Activated naive CD8-positive, alpha-beta T cell treated with anti-CD3 and anti-CD28 coated beads, Interleukin-2, amount 50 U/mL, for 24 hours (primary cell): ENCODE measurements at places on chromosomes 5 and 9.
A peak's percentile ranks its signal among the peaks of the same experiment; 100 is the strongest.

DNA sequence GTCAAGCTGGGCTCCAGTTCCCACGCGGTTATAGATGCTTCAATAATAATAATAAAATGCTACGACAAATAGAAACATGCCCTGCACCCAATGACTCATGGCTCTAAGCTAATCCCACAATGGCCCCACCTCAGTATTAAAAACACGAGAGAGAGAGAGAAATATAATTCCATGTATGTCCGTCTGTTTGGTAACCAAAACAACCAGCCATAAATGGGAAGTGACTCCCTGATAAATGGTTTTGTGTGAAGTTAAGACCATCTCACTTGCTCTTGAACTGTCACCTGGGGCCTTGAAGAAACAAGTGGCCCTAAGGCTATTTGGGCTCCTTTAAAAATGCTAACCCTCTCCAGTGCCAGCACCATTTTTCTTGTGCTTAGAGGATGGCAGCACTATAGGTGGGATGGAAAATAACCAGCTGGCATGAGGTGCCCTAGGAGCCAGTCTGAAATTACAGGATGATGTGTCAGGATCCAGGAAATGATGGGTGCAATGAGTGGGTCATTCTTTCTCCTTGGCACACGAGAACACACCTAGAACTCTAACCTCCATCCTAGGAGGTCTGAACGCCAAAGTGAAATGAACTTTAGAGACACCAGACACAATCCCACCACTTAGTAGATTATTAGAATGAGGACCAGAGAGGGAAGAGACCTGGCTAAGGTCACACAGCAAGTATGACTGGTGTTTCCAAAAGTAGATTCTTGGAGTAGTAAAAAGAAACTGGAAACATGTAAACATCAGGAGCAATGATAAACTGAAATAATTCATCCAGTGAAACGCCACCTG, 35.7 kb upstream of the ADRB2 start:
- H3K4me3 ChIP-seq = peak overlapping the region; percentile 19
- peak overlapping the region; percentile 64 for H3K27ac ChIP-seq
- H3K36me3 ChIP-seq = no peaks in the 10 kb centered on the region
- H3K4me1 ChIP-seq = peaks cover 45% of the 10 kb centered on the region

GRCh38 chr5:87268970-87269377, 1.3 kb downstream of the RASA1 start:
- H3K4me3 ChIP-seq = peak overlapping the region; percentile 96
- peak overlapping the region; percentile 95 for H3K27ac ChIP-seq
- no peak for DNase-seq
- H3K4me1 ChIP-seq = peaks cover 41% of the 10 kb centered on the region
- peaks cover 18% of the 10 kb centered on the region for H3K36me3 ChIP-seq

GRCh38 chr5:58751222-58751837, 168.5 kb downstream of the RAB3C start:
- H3K27ac ChIP-seq = no peak overlapping the region
- no peak for DNase-seq
- peaks cover 6% of the 10 kb centered on the region for H3K27me3 ChIP-seq
- H3K4me1 ChIP-seq = peaks cover 2% of the 10 kb centered on the region
- no peak overlapping the region for H3K4me3 ChIP-seq

GRCh38 chr9:21689854-21690253, 112.6 kb upstream of the MTAP start:
- no peaks in the 10 kb centered on the region for H3K27me3 ChIP-seq
- no peak overlapping the region for H3K4me3 ChIP-seq
- H3K4me1 ChIP-seq = peaks cover 55% of the 10 kb centered on the region
- peak overlapping the region; percentile 0 for H3K27ac ChIP-seq

DNA sequence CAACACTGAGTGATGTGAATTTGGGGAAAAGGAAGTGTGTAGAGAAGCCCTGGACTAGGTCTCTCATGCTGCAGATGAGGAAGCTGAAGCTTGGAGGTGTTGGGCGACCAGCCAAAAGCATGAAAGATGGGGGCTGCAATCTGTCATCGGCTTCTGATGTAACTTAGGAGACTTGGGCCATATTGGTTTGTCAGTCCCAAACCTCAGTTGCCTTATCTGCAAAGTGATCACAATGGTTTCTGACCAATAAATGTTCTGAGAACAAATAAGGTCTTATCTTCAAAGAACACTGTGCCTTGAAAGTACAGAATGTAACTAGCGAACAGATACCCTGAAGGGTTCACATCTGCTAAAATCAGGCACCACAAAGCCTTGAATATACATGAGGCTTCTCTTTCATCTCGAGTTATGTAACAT, 198.4 kb upstream of the NR3C1 start:
- H3K4me3 ChIP-seq = no peak overlapping the region
- no peaks in the 10 kb centered on the region for H3K36me3 ChIP-seq
- no peak overlapping the region for H3K27ac ChIP-seq
- no peaks in the 10 kb centered on the region for H3K27me3 ChIP-seq
- H3K4me1 ChIP-seq = peaks cover 32% of the 10 kb centered on the region
- no peak for DNase-seq

DNA sequence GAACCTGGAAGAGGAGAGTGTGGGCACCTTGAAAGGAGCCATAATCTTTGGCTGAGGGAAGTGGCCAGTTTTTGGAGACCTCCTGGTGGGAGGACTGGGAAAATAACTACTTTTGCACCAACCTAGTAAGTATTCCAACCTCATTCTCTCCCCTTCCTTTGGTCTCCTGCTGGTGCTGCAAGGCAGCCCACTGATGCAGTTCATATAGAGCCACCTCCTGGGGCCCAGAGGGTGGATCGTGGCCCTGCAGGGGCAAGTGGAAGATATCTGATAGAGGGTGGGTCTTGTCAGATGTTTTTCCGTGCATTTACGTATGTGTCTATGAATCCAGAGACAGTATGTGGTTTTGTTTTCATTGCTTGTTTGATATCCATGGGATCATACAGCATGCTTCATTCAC, 172.8 kb upstream of the PITX1 start:
- no peaks in the 10 kb centered on the region for H3K4me1 ChIP-seq
- H3K4me3 ChIP-seq = no peak overlapping the region
- peaks cover 5% of the 10 kb centered on the region for H3K36me3 ChIP-seq
- peaks cover 21% of the 10 kb centered on the region for H3K27me3 ChIP-seq
- DNase-seq = no peak
- H3K27ac ChIP-seq = no peak overlapping the region

DNA sequence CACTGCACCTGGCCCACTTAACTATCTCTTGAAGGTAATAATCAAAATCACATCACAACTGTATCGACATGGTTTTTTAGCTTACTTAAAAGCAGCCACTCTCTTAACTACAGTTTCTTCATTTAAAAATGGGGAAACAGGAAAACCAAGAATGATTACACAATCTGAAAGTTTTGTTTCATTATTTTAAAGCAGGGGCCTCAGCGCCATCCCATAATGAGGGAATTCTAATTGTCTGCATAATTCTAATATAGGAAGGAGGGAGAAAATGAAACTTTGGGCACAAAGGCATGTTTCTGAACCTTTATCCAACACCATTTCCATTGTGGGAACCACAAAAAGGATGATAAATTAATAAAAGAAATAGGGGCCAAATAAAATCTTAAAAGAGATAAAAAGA, 7.6 kb downstream of the HACD4 start:
- no peaks in the 10 kb centered on the region for H3K27me3 ChIP-seq
- H3K27ac ChIP-seq = no peak overlapping the region
- no peak for DNase-seq
- no peak overlapping the region for H3K4me3 ChIP-seq
